ENCODE measurements at places on chromosomes 11 and 22.
A peak's percentile ranks its signal among the peaks of the same experiment; 100 is the strongest.

DNA sequence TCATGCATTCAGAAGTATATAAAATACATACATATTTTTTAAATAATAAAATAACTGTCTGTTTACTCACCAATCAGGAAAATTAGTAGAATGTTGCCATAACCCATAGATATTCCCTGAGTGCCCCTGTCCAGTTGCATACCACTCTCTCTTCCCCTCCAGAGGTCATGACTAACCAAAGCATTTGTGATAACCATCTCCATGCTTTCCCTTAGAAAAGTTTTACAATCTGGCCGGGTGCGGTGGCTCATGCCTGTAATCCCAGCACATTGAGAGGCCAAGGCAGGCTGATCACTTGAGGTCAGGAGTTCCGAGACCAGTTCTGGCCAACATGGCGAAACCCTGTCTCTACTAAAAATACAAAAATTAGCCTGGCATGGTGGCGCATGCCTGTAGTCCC lies 33.2 kb upstream of the LDHA start:
- peak; percentile 47 for DNase-seq

DNA sequence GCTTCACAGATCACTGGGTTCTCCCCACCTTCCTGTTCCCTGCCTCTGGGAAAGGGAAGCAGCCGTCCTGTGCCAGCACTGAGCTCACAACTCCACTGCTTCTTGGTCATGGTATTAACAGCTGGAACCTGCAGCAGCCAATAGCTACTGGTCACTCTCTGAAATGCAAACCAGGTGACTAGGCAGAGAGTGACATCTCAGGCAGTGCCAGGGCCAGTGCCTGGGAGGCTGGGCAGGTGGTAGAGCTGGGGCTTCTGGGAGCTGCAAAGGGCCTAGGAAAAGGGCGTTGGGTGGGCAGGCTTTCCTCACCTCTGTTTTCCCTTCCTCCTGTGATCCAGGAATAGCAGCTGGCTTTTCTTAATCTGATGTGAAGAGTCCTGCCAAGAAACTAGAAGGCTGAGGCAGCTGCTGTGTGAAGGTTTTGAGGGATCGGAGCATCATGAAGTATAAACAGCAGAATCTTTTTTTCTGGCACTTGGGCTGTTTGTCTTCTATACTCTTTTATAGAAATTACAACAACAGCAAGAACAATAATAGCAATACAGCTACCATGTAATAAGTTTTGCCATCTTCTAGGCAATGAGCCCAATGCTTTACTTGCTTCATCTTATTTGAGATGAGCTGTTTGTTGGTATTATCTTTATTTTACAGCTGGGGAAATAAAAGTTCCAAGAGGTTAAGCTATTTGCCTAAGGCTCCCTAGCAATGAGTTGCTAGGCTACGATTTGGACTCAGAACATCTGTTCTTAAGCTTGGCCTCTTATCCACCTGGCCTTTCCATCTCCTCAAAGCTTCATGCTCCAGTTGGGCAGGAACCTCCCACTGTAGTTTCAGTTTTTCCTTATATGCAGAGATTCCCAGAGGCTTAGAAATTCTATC lies 22.0 kb upstream of the CD44 start:
- peak; percentile 85 for DNase-seq

DNA sequence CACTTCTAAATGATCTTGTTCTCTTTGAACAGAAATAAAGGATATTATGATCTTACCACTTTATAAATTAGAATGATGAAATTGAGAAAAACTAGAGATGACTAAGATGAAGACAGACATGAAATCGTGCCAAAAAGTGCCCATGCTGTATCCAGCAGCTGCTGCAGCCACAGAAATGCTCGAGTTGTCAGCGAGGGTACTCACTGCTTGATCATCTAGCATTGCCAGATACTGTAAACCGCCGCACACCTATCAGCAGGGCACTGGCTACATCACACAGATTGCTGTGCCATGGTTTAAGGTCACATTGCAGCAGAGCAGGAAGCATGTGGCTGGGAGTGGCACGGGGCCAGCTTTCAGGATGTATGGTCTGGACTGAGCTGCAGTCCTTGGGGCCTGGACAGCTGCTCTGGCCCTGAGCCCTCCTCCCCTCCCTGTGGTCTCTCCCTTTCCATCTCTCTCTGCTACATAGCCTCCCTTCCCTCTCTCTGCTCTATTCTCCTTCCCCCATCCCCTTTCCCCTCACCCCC lies 51.0 kb upstream of the SEPTIN5 start:
- DNase-seq = peak; percentile 57

DNA sequence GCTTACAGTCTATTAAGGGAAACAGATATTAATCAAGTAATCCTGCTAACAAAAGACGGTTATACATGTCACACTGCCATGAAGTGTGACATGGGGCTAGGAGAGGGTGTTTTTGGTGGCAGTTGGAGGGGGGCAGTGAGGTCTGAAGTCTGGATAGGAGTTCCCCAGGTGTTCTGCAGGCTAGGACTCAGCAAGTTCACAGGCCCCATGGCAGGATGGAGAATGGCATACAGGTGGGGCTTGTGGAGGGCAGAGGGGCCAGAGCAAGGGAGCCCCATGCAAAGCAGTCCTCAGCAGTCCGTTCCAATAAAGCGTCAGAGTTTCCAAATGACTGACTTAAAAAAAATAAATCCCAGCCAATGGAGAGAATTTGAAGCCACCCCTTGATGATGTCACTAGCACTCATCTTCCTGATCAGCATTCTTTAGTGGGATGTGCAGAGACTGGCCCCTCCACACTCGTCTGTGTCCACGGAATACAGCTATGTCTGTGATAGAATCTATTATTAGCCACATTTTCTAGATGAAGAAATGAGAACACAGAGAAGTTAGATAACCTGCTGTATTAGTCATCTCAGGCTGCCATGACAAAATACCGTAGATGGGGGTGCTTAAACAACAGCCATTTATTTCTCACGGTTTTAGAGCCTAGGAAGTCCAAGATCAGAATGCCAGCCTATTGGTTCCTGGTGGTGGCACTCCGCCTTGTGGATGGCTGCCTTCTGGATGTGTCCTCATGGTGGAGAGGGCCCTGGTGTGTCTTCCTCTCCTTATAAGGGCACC lies 32.6 kb downstream of the PRDM11 start:
- no peak for DNase-seq

DNA sequence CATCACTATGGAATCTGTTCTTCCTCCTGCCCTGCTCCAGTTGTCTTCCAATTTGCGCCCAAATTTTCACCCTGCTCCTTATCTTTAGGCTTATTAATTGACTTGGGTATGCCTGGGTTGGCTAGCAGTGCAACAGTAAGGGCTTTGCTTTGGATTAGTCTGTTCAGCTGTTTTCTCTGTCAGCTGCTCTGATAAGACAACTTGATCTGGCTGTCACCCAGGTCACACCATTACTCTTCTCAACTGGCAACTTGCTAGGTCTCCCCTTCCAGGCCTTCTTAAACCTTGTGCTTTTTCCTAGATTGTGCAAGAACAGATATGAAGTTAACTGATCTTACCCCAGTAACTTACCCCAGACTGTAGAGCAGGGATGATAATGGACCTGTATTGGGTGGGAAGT lies 357.8 kb upstream of the LARGE1 start:
- DNase-seq = no peak

DNA sequence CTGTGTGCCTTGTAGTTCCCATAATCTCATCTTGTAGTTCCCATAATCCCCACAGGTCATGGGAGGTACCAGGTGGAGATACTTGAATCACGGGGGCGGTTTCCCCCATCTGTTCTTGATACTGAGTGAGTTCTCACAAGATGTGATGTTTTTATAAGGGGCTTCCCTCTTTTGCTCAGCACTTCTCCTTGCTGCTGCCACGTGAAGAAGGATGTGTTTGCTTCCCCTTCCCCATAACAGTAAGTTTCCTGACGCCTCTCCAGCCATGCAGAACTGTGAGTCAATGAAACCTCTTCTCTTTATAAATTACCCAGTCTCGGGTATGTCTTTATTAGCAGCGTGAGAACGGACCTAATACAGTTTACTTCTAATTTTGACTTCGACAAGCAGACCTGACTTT lies 14.0 kb upstream of the SMIM38 start:
- no peak for DNase-seq

- no peak for DNase-seq
These were observed 314.5 kb upstream of the CCDC90B start for GRCh38 chr11:83600661-83601060.

DNA sequence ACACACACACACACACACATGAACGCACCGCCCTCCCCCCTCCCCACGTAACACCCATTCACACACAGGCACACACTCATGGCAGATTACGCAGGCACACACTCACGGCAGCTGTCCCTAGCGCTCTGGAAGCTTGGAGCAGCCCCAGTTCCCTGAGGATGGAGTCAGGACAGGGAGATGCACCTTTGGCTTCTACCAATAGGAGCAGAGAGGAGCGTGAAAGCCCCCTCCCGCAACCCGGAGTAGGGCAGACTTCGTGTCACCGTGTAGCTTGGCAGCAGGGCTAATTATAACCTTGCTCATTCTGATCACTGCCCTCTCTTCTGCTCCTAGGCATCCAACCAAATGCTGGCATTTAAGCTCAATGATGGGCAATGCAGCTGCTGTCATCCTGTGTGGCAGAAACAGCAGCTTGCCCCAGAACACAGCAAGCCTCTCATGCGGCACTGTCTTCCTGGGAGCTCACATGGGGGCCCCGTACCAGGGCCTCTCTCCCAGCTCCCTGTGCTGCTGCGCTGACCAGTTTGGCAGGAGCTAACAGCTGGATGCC lies 31.9 kb downstream of the ANKK1 start:
- no peak for DNase-seq

DNA sequence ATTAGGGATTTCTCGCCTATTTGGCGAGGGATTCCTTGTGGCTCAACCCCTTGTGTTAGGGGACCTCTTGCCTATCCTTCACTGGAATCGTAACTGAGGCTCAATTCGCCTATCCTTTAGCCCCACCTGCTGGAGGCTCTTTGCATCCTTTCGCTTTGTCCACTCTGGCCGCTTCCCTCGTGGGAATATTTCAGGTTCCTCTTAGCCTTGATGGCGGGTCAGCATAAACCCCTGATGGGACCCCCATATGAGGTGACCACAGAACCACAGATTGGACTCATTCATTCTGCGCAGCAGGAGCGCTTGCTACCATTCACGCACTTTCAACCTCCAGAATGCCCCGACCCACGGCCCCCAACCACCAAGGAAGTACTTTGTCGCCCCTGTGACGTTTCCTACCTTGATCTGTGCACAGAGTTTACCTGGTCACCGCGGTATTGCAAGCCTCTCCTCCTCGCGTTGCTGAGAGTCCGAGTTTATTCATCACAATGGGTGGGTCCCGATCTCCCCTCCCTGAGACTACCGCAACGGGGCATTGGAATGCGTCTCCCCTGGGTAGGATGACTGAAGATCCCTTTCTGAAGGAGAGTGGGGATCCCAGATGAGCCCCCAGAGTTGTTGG lies at the start of gene OR52N2:
Gene OR52N2 (plus strand): TSS at position 425 of the 622 bp plus-strand sequence. CDS start 11,412 bp downstream, outside the sequence.
- DNase-seq = peak; percentile 71

DNA sequence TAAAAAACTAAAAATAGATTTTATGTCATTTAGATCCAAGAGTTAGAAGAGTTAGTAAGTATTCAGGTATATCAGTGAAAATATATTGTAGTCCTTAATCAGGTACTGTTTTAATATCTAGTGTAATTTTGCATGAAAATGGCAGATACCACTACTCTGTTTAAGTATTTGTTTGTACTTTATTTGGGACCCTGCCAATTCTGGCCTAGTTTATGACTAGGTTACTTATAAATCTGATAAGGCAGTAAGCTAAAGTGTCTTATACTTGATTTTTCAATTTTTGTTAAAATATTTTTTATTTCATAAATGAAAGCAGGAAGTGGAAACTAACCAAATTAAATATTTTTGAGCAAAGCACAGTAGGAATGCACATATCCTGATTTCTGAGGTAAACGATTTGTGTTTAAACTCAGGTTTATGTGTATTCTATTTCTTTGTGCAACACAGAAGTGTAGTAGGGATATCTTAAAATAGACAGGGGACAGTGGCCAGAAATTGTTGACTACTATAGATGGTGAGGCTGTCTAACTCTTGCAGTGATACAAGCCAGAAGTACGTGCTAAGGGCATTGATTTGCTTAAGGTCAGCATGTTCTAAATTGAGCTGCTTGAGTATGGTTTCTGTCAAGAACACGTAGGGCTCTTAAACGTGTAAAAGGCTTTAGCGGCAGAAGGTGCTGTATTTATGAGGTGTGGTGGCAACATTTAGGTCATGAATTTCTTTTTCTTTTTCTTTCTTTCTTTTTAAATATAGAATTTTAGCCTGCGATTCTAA lies 34.0 kb downstream of the HIPK3 start:
- peak; percentile 85 for DNase-seq

DNA sequence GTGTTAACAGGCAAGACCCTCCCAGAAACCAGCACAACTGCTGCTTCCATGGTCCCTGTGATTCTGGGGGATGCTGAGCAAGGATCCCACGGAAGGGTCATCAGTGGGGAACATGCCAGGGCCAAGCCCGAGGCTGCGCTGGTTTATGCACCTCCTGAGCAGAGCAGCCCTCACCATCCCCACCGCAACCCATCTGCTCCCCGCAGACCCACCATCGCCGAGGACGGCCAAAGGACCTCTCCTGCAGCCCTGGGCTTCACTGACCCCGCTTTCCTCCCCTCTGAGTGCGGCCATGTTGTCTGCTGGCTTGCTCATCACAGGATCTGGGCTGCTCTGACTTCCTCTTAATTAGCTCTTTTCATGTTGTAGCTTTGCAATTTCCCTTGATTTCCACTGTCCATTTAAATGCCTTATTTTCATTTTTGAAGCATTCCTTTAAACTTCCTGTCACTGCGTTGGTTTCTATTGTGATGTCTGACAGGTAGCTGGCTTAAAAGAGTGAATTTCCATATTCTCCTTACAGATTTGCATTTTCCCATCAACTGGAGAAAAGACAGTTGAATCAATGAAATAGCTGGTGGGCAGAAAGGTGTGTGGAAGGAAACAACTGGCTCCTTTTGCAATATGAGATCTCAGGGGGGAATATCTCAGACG lies 14.9 kb downstream of the TP53AIP1 start:
- DNase-seq = no peak

GRCh38 chr22:45562102-45562501 lies 59.4 kb downstream of the FBLN1 start:
- no peak for DNase-seq

DNA sequence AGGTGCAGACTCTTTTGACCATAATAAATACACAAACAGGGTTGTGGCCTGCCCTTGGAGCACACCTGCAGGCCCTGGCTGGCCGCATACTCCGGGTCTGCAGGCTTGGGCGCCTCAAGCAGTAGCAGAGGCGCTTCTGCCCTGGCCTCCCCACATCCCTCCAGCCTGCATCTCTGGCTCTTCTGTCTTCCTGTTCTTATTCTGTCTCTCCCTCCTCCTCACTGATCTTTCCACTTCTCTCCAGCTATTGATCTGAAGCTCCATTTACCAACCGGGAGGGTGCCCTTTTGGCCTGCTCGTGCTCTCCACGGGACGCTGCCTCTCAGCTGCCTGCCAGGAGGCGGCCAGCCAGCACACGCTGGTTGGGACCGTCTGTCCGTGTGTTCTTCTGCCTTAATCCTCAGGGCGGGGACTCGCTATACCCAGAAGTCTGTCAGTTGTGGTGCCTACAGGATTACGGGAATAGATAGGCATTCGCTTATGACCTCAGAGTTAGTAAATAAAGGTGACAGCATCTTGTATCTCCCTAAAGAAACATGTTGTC lies 5.2 kb downstream of the UPB1 start:
- no peak for DNase-seq

- no peak for DNase-seq
These were observed 1.2 kb upstream of the TCIRG1 start for GRCh38 chr11:68037411-68038225.
